NCI-H1105 treated with DMSO at 0.1 percent for 48 hours (cell line): ENCODE measurements at places on chromosomes 11 and 22.

DNA sequence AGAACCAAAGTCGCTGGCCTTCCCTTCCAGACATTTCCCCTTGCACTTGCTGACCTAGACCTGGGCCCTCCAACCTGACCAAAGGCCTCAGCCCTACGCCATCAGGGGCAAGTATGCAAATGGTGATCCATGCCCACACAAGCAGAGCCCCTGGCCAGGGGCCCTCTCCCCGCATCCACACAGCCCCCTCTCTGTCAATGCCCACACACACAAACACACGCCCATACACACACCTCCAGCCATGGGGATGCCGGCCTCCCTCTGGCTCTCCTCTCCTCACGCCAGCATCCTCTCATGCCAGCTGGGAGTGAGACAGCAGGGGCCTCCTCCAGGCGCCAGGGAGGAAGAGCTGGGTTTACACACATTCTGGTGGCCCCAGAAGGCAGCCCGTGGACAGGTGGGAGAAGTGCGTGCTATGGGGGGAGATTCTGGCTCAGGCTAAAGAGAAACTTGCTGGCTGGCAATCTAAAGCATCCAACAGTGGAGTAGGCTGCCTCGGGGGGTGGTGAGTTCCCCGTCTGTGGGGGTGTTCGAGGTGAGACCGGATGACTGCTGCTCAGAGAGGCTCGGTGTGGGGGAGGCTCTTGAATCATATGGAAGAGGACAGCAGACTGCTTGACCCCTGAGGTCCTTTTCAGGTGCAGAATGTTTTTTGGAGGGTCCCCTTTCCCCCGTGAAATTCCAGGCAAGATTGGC lies 4.8 kb downstream of the NRXN2 start:
- DNase-seq = no peak

DNA sequence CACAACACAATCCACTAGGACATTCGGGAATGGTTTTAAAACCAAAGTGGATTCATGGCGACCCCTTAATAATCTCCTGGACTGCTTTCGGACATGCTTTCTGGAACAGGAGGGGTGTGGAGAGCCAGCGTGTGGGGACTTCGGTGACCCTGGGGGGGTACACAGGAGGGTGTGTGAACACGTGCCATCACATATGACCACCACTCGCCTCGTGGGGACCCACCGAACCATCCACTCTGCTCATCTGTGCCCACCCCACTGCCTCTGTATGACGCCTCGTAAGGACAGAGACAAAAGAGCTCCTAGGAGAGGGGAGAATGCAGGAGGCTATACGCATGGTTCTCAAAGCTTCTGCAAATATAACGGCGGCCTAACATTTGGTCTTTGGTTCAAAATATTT lies 8.9 kb downstream of the LTO1 start:
- no peak for DNase-seq

GRCh38 chr11:78265326-78265725 lies 76.6 kb downstream of the USP35 start:
- DNase-seq = no peak

DNA sequence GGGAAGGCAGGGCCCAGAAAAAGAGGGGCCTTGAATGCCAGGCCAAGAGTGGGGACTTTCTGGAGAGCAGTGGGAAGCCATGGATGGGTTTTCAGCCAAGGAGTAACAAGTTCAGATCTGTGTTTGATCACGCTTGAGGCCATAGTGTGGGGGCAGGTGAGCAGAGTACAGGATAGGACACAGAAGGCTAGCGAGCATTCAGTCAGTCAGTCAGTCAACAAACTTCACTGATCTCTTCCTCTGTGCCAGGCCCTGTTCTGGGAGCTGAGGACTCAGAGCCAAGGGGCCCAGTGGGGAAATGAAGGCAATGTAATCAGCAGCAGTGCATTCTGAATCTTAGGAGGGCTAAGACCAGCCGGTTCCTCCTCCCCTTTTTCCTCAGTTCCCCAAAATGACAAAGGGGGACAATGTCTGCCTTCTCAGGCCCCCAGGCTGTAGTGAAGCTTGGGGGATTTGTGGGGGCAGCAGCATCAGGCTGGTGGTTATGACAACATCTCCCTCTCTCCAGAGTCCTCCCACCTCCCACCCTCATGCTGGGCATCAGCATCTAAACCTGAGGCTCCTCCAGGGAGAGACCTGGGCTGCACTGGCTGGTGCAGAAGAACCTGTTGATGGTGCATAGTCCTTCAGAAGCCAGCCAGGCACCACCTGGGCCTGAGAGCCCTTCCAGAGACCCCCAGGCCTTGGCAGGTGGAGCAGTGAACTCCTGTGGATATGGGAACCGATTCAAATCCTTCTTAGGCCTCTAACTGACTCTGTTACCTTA lies 42.9 kb upstream of the TPBGL start:
- DNase-seq = no peak

DNA sequence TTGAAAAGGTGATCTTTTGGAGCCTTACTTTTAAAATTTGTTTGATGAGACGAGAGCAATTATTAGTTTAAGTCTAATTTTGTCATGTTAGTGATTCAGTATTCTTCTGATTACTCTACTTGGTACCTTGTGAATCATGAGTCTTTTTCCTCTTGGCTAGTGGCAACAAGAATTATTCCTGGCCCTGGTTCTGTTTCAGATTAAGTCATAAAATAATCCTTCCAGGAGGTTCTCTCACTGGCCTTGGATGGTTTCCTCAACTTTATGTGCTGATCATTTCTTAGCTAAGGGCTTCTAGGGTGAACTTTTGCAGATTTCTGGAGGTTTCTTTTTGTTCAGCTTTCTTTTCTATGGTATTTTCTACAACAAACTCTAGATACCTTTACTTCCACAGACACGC lies 741.8 kb upstream of the LUZP2 start:
- no peak for DNase-seq

DNA sequence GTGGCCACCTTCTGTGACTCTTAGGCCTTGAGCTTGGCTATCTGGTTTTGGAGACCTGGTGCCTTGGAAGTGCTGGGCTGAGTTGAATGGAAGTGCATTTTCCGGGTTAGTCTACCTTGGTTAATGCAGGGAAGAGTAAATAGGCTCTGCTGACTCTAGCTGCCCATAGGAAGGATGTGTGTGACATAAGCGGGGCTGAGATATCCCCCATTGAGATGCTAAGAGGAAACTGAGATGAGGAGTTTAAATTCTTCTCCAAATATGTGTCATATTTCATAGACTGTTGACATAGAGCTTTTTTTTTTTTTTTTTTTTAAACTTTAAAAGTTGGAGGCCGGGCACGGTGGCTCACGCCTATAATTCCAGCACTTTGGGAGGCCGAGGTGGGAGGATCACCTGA lies 30.8 kb downstream of the ZNRF3 start:
- DNase-seq = no peak

- DNase-seq = no peak
These were observed 11.2 kb downstream of the MB start for GRCh38 chr22:35605851-35606481.

DNA sequence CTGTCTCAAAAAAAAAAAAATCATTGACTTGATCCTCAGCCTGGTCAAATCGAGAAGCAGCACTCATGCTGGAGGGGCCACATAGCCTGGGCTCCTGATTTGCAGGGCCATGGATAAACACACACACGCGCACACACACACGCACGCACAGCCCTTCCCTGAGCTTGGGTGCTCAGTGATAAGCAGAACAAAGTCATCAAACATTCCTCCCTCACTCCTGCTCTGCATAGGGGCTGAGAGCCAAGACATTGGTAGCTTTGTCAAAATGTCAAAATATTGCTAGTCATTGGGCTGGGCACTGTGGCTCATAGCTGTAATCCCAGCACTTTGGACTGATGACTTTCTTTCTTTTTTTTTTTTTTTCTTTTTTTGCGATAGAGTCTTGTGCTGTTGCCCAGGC lies 34.0 kb upstream of the A4GALT start:
- DNase-seq = no peak

GRCh38 chr22:49772692-49773091 lies 55.0 kb downstream of the BRD1 start:
- DNase-seq = no peak

- DNase-seq = no peak
These were observed 13.9 kb downstream of the CSRP3 start for GRCh38 chr11:19187833-19188258.

DNA sequence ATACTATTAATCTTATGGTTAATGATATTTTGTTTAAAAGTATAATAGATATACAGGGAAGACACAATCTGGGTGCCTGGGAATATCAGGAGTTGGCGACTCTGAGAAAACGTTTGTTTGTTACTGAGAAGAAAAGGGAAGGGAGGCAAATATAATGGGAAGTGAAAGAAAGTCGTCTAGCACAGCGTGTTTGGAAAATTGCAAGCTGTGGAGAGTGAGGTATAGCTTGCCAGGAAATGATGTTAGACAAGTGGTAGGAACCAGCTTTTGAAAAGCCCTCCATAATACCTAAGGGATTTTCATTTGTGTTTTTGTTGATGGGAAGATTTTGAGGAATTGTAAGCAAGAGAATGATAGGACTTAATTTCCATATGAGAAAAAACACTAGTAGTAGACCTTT lies 322.2 kb downstream of the LUZP2 start:
- DNase-seq = no peak

GRCh38 chr22:32042924-32043323 lies at the start of gene SLC5A1:
Gene SLC5A1 (plus strand): TSS chr22:32043261. CDS start chr22:32043282, 21 bp downstream.
- DNase-seq = no peak

DNA sequence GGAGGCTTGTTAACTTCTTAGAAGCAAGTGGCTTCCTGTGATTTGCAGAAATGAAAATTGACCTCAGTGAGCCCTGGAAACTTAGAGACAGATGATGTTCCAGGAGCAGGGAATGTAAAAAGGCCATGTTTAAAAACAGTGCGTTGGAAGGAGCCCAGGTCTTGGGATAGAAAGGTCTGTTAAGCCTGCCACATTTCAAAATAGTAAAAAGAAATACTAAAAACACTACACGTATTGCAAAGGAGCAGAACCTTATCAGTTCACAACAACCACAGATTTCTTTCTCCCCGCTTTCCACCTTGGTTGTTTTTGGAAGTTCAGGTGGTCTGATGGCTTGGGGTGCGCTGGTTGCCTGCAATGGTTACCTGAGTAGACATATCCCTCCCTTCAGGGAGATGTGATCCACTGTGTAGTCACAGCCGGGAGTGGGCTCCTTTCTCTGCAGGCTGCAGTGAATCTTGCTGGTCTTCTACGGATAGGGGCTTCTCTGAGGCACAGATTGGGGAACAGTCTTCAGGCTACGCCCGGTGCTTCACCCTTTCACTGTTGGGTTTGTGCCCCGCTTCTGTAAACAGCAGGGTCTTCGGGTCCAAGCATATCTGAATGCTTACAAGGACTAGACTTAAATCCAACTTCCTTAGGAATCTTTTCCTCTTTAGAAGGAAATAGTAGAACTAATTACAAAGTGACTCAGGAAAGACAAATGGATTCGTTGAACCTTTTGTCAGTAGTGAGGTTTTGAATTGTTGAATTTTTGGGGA lies 1.9 kb downstream of the TEAD1 start:
- peak; percentile 77 for DNase-seq

DNA sequence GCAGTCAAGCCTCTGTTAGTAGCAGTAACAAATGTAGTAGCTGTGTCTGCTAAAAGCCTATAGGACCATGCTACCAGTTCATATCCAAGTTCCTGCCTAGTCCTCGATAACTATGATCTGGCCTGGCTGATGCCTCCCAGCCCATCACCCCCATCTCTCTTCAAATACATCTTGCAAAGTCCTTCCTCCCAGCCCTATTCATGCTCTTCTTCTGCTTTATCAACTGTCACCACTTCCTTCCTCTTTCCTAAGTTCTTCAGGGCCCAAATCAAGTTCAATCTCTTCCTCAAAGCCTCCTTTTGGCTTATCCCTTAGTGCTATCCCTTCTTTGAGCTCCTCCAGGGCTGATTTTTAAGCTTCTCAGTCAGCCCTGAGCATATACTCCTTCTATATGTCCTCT lies 150.9 kb upstream of the THY1 start:
- no peak for DNase-seq

DNA sequence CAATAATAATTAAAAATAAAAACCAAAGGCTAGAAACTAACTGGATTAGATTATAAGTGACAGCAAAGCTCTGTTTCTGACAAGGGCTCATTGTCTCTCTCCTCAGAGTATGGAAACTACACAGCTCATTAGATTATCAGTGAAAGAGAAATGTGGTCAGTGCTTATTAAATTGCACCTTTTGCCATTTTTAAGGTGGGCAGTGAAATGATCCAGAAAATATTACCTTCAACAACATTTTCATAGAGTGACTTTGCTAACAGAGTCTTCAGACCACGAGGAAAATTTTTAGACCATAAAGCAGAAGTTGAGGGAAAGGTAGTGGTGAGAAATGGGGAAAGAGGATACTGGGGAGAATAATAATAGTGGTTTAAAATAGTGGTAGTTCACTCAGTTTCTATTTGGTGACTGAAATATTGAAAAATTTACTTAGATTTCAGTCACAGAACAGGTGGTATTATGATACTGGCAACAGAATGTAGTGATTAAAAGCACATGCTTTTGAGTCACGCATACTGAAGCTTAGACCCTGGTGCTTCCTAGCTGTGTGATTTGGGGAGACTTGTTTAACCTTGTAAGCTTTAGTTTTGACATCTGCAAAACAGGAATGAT lies 684.0 kb upstream of the CCDC90B start:
- DNase-seq = no peak

DNA sequence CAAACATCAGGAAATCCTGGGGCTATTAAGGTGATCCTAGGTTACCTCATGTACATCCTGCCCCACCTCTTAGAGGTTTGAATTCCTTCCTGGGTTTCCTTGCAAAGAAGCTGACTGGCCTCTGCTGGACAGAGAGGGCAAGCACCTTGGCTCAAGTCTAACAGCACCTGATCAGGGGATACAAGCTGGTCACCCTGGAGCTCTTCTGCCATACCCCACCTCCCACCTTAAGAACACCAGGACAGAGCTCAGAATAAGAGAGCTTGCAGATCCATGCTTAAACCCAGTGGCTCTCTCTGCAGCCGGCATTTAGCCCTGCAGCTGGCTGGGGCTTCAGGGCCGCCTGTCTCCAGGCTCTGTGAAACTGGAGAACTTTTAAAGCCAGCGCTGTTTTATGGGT lies 386.6 kb upstream of the NARS2 start:
- DNase-seq = peak; percentile 19

GRCh38 chr11:19570889-19571288 lies 141.7 kb upstream of the NAV2 start:
- DNase-seq = no peak

- no peak for DNase-seq
These were observed 61.5 kb downstream of the PRSS23 start for GRCh38 chr11:86861810-86862209.
